ENCODE measurements at places on chromosomes 13 and 19.

DNA sequence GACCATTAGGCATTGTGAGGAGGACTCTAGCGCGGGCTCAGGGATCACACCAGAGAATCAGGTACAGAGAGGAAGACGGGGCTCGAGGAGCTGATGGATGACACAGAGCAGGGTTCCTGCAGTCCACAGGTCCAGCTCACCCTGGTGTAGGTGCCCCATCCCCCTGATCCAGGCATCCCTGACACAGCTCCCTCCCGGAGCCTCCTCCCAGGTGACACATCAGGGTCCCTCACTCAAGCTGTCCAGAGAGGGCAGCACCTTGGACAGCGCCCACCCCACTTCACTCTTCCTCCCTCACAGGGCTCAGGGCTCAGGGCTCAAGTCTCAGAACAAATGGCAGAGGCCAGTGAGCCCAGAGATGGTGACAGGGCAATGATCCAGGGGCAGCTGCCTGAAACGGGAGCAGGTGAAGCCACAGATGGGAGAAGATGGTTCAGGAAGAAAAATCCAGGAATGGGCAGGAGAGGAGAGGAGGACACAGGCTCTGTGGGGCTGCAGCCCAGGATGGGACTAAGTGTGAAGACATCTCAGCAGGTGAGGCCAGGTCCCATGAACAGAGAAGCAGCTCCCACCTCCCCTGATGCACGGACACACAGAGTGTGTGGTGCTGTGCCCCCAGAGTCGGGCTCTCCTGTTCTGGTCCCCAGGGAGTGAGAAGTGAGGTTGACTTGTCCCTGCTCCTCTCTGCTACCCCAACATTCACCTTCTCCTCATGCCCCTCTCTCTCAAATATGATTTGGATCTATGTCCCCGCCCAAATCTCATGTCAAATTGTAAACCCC is 2.8 kb upstream of the CEACAM5 start:
- no peak for DNase-seq

DNA sequence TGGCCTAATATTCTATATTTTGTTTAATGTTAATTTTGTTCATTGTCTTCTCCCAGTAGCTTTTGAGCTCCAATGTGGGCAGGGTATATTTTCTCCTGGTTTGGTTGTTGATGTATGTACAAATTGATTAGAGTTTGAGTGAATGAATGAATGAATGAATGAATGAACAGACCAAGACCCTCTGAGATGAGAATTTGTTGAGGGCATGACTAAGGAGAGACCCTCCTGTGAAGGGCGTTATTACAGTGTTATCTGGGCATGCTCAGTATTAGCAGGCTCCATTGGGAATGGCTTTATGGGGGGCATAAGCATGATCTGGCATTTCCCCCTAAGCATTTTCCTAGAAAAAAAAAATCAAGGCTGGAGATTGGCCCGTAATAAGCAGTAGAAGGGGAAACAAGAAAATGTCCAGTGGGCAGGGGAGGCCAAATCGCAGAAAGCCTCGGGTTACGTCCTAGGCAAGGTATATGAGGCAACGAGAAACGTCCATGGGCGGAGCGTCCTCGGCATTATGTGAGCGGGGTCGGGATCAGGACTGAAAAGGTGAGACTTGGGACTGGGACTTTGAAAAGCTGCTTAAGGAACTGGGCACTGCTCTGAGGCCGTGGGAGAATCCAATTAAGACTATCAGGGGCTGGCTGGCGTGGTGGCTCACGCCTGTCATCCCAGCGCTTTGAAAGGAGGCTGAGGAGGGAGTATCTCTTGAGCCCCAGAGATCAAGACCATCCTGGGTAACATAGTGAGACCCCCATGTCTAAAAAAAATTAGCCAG is 904 bp upstream of the ARHGAP33 start:
- no peak for DNase-seq

DNA sequence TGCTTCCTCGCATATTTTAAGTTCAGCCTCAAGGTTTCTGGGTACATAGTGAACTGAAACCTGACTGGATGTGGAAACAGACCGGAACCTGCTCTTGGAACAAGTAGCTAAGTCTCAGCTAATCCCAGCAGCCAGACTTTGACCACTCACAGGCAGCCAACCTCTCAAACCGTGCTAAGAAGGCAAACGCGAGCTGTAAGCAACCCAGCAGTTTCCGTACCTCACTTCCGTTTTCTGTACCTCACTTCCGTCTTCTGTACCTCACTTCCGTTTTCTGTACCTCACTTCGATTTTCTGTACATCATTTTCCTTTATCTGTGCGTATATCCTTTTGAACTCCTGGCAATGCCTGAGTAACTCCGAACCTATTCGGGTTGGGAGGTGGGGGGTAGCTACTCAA is 96.8 kb downstream of the SUCLA2 start:
- no peak for DNase-seq

GRCh38 chr19:51803967-51804366 is 9.0 kb downstream of the FPR3 start:
- DNase-seq, result no peak

DNA sequence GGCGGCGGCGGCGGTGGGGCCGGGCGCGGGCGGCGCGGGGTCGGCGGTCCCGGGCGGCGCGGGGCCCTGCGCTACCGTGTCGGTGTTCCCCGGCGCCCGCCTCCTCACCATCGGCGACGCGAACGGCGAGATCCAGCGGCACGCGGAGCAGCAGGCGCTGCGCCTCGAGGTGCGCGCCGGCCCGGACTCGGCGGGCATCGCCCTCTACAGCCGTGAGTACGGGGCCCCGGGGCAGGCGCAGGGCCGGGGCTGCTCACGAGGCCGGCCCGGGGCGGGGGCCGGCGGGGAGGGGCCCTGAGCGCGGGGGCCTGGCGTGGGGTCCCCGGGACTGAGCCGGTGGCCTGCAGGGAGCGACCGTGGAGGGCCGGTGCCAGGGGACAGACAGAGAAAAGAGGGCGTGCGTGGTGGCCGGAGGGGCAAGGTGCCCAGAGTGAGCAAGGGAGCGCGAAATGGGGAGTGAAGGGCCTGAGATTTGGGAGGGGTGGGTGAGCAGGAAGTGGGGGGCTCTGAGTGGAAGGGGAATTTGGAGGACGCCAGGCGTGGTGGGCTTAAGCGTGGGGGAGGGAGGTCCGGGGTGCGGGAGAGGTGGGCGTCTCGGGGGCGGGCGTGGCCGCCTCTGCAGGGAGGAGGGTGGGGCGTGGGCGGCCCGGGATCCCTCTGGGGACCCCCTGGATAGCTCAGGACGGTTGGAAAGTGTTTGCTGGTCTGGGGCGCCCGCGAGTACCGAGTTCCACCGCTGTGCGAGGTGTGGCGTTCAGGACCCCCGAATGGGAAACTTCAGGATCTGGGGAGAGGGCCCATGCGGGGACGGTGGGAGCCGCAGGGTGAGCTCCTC is 575 bp downstream of the CARM1 start:
- no peak for DNase-seq

- DNase-seq, result no peak
Observed at GRCh38 chr13:36807616-36808015, 11.4 kb upstream of the RFXAP start.

DNA sequence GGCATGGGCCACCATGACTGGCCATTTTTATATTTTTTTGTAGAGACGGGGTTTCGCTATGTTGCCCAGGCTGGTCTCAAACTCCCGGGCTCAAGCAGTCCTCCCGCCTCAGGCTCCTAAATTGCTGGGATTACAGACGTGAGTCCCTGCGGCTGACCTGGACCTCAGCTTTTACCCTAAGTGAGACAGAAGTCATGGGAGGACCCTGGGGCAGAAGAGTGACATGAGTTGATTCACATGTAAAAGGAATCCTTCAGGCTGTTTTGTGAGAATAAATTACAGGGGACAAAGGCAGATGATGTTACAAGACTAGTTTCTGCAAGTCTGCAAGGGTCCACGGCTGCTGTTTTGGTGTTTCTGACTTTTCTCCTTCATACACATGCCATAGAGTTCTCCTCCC is 2.6 kb upstream of the BCAM start:
- DNase-seq, result no peak

- DNase-seq, result no peak
Observed at GRCh38 chr19:41883463-41883820, 458 bp downstream of the ARHGEF1 start.

DNA sequence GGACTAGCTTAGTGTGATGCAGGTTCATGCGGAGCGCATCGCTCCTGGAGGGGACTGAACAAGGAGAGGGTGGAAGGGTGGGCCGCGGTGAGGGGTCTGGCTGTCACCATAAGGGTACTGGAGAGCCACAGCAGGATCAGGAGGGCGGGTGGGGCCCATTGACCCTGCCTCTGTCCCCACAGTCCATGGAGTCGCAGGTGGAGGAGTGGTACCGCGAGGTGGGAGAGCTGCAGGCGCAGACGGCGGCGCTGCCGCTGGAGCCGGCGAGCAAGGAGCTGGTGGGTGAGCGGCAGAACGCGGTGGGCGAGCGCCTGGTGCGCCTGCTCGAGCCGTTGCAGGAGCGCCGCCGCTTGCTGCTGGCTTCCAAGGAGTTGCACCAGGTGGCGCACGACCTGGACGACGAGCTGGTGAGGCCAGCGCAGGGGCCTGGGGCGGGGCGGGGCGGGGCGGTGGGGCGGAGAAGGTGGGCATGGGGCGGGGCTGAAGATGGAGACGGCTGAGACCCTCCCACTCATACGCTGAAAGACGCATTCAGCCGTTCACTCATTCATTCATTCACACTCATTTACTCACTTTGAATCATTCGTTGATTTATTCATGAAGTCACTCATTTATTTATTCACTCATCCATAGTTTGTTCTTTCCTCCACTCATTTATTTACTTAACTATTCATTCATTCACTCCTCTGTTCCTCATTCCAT is 27.5 kb upstream of the SHKBP1 start:
- no peak for DNase-seq

DNA sequence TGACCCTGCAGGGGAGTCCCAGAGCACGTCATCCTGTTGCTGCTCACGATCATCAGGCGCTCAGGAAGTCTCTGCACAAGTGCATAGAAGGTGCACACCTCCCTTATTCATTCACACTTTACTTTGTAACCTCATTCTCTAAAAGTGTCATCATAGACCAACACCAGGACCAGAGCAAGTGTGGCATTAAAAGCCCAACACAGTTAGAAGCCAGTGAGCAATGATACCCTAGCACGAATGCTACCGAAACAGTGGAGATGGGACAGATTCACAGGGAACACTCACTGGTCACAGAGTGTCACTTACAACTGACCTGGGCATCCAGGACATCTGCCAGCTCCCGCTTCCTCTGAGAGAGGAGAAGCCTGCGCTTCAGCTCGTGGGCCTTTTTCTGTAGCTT is 17.0 kb downstream of the HAUS8 start:
- no peak for DNase-seq
